ENCODE measurements at places on chromosomes 1 and 21. TPM values are rescaled to one million over a fixed set of nuclear protein-coding genes. Genes with fewer than 3 reads are reported as not detected.

GRCh38 chr1:13651279-13651678, 48.7 kb upstream of the PRDM2 start:
- H3K27ac ChIP-seq, result no peak overlapping the region
- DNase-seq, result no peak
- no peaks in the 10 kb centered on the region for H3K4me1 ChIP-seq
- no peak overlapping the region for H3K4me3 ChIP-seq
- no peaks in the 10 kb centered on the region for H3K27me3 ChIP-seq
- no peaks in the 10 kb centered on the region for H3K36me3 ChIP-seq

- DNase-seq, result no peak
- no peak overlapping the region for H3K4me3 ChIP-seq
- no peak overlapping the region for H3K27ac ChIP-seq
- peaks cover under 1% of the 10 kb centered on the region for H3K4me1 ChIP-seq
- H3K36me3 ChIP-seq, result no peaks in the 10 kb centered on the region
Measured at GRCh38 chr1:226657895-226658545, 81.1 kb downstream of the ITPKB start.

DNA sequence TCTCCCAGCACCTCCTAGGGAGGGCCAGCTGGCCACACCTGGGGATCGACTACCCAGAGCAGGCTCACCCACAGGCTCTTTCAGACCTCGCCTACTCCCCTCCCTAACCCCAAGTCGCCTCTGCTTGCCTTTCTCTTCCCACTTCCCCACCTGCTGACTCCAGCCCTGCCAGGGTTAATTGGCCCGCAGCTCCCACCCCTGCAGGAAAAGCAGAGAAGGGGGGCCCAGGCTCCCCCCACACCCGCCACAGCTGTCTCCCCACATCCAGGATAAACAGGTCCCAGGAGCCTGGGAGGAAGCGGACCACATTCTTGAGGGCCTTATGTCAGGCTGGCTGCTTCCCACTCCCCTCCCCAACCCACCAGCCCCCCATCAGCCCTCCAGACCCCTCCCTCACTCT, 45.0 kb downstream of the TAS1R2 start:
- peaks cover under 1% of the 10 kb centered on the region for H3K27me3 ChIP-seq
- H3K4me3 ChIP-seq, result no peak overlapping the region
- no peaks in the 10 kb centered on the region for H3K4me1 ChIP-seq
- DNase-seq, result no peak
- no peak overlapping the region for H3K27ac ChIP-seq
- no peaks in the 10 kb centered on the region for H3K36me3 ChIP-seq

Gene DNAJC28
- 1.7 TPM for polyA plus RNA-seq

Gene TNFSF18
- polyA plus RNA-seq, result not detected

All from CD8-positive, alpha-beta memory T cell (primary cell).